HCT116 (cell line): ENCODE measurements at places on chromosomes 5 and 9.
A peak's percentile ranks its signal among the peaks of the same experiment; 100 is the strongest.

GRCh38 chr5:141701360-141702119 is 19.5 kb upstream of the ARAP3 start:
- no peak for DNase-seq

- DNase-seq, result no peak
Measured at GRCh38 chr9:105119156-105119555, 125.3 kb upstream of the SLC44A1 start.

- no peak for DNase-seq
Measured at GRCh38 chr9:131534721-131535237, 3.7 kb upstream of the UCK1 start.

GRCh38 chr5:179727106-179727505 is 5.5 kb upstream of the MAML1 start:
- DNase-seq, result no peak

DNA sequence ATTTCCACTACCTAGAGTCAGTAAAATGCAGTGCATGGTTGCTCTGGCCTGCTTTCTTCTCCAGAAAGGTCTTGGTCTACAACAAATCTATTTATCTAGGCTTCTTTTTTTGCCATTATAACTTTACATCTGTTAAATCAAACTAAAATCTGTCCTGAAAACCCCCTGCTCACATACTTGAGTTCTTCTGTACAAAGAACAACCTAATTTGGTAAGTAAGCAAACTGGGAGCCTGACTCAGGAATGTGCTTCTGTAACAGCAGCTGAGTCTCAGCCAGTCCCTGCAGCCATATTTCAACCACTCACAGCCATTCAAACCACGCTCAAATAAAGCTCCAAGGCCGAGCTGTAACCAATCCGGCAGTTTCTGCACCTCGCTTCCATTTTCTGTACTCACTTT is 95.8 kb downstream of the PLPP1 start:
- DNase-seq, result no peak

DNA sequence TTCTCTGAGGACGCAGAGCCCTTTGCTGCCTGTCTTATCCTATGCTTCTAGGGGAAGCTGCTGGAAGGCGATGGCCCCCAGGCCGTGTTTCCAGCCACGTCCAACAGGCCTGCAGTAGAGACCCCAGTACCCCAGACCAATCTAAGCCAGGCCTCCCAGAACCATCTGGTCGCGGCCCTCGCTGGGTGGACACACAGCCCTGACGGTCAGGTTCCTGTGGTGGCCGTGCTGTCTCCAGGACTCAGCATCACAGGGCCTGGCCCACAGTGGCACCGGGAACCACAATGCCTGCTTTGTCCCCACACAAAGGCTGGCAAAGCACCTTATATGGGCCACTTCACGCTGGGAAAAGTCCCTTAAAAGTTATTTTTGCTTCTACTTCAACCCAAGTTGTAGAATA is 44.5 kb downstream of the SEMA4D start:
- no peak for DNase-seq

DNA sequence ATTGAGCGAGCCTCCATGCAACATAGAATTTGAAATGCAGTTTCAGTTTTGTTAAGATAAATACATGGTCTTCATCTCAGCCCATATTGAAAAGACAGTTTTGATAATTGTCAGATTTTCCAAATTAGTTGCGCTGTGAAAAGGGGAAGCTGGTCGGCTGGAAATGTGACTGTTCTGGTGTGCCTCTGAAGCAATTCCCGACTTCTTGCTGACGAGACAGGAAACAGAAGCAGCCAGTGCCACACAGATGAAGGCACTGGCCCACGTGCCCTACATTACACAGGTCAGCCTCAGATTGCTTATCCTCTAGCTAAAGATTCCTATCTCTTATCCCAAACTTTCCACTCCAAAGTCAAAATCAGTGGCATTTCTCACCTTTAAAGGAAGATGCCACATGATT is 214.1 kb upstream of the TLE4 start:
- no peak for DNase-seq

- DNase-seq, result peak; percentile 41
Measured at GRCh38 chr5:124401476-124402143, 344.8 kb downstream of the ZNF608 start.

DNA sequence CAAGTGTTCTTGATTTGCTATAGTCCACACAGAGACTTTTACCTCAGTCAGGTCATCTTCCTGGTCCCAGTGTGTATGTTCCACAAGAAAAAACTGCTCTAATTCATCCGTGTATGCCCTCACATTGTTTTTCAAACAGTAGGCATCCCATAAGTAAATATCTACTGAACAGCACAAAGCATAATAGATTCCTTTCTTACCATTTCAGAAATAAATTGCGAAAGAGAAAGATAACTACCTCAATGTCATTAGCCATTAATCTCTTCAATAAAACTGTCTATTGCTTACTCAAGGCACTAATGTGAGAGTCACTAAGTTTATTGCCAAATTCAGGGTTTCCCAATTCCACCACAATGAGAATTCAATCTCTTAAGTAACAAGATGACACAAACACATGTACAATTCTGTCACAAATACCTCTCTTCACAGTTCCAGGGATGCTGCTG is 9.6 kb downstream of the FBXW2 start:
- no peak for DNase-seq

GRCh38 chr5:154273963-154274827 is 83.7 kb downstream of the GALNT10 start:
- DNase-seq, result no peak

DNA sequence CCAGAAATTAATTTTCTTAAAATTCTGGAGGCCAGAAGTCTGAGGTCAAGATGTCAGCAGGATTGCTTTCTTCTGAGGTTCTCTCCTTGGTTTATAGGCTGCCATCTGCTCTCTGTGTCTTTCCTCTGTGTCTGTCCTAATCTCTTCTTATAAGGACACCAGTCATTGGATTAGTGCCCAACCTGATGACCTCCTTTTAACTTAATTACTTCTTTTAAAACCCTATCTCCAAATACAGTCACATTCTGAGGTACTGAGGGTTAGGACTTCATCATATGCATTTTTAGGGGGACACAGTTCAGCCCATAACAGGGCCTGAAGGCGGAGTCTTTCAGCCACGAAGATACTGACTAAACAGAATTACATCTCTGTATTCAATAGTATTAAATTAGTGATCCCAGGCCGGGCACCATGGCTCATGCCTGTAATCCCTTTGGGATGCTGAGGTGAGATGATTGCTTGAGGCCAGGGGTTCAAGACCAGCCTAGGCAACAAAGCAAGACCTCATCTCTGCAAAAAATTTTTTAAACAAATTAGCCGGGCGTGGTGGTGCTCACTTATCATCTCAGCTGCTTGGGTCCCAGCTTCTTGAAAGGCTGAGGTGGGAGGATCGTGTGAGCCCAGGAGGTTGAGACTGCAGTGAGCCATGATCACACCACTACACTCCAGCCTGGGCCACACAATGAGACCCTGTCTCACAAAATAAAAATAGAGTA is 5.9 kb upstream of the RPS6 start:
- no peak for DNase-seq

- no peak for DNase-seq
Measured at GRCh38 chr5:66001952-66002351, 75.6 kb downstream of the ERBIN start.

DNA sequence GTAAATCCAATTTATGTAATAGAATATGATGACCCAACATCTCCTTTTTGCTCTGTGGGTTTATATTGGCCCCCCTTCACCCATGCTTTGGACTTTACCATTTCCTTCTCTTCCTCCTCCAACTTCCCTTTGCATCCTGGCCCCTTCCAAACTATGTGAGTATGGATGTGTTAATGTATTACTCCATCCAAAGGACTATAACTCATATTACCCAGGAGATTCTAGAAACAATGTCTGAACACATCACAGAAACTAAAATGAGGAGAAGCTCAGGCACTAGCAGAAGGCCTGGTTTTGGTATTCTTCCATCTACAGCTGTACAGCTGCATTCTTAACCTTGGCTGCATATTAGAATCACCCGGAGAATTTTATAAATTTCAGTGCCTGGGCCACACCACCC is 110.7 kb downstream of the PDE4D start:
- no peak for DNase-seq

DNA sequence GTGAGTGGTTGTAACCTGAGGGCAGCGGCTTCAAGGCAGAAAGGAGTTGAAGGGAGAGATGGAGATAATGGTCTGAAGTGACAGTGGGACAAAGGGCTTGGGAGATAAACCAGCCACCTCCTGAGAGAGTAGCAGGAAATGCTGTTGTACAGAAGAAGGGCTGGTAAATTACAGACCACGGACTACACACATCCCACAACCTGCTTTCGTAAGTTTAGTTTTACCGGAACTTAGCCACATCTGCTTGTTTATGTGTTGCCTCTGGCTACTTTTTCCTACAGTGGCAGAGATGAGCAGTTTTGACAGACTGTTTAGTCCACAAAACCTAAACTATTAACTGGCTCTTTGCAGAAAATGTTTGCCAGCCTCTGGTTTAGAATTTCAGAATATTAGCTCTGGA is 269.5 kb downstream of the ARHGEF28 start:
- no peak for DNase-seq

DNA sequence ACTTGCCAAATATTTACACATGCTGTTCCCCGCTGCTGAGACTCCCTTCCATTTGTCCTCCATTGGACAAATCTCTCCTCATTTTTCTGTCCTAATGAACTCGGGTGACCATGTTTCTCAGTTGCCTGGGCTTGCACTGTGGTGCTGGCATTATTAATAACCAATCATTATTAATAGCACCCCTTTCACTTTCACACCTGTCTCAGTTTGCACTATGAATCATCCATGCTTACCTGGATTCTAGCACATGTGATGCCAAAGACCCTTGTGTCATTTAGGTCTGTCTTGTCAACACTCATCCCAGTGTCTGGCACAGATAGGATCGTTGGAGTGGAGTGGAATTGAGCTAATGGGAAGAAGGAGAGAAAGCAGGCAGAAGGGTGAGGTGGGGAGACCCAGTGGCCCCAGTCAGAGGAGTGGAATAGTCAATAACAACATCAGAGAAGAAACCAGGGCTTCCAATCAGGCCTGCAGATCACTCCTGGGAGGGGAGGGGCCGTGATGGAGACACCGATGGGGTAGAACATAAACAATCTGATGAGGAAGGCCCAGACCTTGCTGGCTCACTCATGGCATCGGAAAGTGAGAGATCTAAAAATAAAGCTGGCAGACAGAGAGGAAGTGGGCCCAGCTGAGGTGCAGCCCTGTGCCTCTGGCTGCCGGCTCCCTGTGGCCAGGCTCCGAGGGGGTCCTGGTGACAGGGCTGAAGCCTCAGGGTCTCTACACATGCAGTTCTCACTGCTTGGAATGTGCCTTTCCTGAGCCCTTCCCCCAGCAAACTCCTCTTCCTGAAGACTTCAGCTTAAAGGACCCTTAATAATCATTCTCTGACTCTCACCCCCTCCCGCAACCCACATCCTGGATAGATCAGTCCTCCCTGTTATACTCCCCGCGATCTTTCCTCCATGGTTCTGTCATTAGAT is 33.5 kb upstream of the CRB2 start:
- DNase-seq, result no peak

- DNase-seq, result no peak
Measured at GRCh38 chr5:151758141-151758429, 346 bp downstream of the ATOX1 start.

DNA sequence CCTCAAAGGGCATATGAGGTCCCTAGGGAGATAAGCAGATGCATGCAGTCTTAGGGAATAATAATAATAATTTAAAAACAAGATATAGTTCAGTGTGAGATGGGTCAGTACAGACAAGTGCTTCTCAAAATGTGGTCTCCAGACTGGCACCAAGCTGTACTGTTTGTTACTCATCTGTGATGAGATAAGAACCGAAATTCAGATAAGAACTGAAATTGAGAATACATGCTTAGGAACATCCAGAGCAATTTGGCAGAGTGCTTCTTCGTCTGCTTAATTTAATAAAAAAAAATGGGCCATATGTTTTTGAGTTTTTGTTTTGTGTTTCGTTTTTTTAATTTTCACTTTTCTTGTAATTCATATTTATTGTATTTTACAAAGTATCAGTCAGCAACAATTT is 86.5 kb upstream of the SGCD start:
- no peak for DNase-seq

DNA sequence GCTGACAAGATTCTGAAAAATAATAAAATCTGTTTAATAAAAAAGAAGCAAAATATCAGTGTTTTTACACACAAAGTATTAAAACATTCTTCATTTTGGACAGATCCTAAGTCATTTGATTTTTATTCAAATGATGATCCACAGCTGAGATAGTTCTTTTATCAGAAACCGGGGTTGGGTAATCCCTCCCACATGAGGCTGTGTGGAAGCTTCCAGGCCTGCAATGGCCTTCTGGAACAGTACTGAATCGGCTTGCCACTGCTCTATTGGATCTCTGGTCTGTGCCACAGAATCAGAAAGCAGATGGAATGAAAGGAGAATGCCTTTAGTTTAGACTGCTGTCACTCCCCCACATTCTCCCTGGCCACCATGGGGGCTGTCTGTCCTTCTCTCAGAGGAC is 6.1 kb upstream of the C5orf58 start:
- no peak for DNase-seq

- no peak for DNase-seq
Measured at GRCh38 chr9:75186767-75187380, 98.6 kb downstream of the OSTF1 start.

GRCh38 chr9:122226758-122227574 is 1.8 kb downstream of the LHX6 start:
- no peak for DNase-seq

DNA sequence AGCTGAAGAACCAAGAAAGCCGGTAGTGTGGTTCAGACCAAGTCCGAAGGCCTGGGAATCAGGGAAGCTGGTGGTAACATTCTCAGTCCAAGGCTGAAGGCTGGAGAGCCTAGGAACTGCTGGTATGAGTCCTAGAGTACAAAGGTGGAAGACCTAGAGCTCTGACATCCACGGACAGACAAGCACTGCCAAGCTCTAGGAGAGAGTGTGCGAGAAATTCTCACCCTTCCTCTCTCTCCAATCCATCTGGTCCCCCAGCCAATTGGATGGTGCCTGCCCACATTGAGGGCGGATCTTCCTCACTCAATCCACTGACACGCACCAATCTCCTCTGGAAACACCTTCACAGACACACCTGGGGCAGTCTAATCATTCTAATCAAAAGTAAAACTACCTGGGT is 19.7 kb upstream of the ADAMTS19 start:
- no peak for DNase-seq

- DNase-seq, result no peak
Measured at GRCh38 chr9:6870149-6870548, 112.4 kb downstream of the KDM4C start.

GRCh38 chr5:68255305-68256120 is 40.0 kb downstream of the PIK3R1 start:
- no peak for DNase-seq

GRCh38 chr5:153985498-153985897 is 53.2 kb downstream of the FAM114A2 start:
- DNase-seq, result no peak

DNA sequence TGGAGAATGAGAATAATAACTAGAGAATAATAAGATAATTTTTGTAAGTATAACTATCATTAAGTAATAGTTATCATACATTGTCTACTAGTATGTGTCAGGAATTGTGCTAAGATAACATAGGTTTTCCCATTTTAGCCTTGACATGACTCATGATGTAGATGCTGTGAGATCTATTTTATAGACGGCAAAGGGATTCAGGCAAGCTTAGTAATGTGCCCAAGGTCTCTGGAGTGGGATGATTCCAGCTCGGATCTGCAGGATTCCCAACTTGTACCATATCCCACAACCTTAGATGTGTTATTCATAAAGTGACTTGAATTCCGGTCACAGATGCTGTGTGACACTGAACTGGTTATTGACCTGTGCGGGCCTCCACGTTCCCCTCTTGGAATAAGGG is 51.5 kb downstream of the IL31RA start:
- no peak for DNase-seq
